ENCODE measurements at places on chromosomes 12 and 14. TPM values are rescaled to one million over a fixed set of nuclear protein-coding genes. Genes with fewer than 3 reads are reported as not detected.

GRCh38 chr14:81972601-81973000 lies 438.9 kb upstream of the SEL1L start:
- no peak for DNase-seq

GRCh38 chr14:60655898-60656685 lies 6.8 kb upstream of the SIX1 start:
- no peak for DNase-seq

DNA sequence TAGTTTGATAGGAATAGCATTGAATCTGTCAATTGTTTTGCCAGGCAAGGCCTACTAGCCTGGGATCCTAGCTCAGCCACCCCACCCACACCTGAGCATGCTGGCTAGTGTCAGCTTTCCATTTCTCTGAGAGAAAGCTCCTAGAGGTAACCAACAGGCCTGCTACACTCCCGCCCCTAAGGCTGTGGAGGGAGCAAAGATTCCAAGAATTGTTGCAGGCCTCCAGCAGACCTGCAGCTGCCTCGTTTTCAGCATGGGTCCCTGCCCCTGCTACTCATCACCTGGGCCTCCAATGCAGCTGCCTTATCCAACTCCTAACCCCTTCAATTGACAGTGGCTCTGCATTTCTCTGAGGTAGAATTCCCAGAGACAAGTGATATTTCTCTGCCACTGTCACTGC lies 852.4 kb upstream of the MDGA2 start:
- no peak for DNase-seq

- peak; percentile 79 for DNase-seq
Observed at GRCh38 chr12:22334410-22335100, at the start of gene ST8SIA1. ST8SIA1 (minus strand) TSS chr12:22334707; CDS start chr12:22334232, 475 bp downstream.

- no peak for DNase-seq
Observed at GRCh38 chr14:45651890-45652289, 398.9 kb upstream of the MIS18BP1 start.

DNA sequence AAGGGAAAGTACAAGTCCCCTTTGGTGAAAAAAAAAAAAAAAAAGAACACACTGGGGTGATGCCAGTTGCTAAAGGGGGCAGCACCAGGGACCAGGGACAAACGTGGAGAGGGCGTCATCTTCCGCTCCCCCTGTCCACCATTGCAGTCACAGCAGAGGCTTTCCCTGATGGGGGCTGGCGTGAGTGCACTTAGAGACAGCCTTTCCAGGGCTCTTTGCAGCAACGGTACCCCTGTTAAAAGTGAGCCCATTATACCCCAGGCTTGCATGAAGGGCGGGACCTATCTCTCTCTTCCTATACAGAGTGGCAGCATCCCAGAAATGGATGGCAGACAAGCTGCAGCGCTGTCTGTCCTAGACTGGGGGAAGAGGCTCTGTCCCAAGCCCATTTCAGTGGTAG lies 155.0 kb downstream of the KCNK10 start:
- no peak for DNase-seq

GRCh38 chr12:15858353-15858752 lies 23.8 kb upstream of the STRAP start:
- DNase-seq: no peak

GRCh38 chr12:122318607-122319605 lies 52.6 kb upstream of the VPS33A start:
- DNase-seq: no peak

DNA sequence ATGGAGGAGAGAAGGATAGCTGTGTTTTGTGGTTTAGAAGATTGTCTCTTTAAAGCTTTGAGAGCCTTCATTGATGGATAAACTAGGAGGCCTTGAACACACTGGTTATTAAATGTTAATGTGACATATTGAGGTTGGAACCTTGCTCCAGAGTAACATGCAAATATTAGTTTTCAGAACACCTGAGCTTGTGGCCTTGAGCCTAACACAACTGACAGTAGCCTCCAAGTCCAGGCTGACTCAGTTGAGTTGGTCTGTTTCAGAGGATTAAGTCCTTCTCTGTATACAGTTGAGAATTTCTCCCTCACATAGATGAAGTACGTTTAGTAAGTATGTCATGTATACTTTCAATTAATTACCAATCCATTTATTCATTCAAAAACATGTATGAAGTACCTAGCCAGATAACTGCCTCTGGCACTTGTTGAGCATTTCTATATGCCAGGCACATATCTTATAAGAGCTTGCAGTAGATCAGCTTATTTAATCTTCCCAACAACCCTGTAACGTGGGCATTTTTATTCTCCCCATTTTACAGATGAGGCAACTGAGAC lies 63.5 kb downstream of the ELK3 start:
- no peak for DNase-seq

Gene KRT72
- not detected for total RNA-seq

Gene RDH5
- total RNA-seq: 51.1 TPM

GRCh38 chr12:47231456-47231855 lies 151.7 kb upstream of the AMIGO2 start:
- no peak for DNase-seq

DNA sequence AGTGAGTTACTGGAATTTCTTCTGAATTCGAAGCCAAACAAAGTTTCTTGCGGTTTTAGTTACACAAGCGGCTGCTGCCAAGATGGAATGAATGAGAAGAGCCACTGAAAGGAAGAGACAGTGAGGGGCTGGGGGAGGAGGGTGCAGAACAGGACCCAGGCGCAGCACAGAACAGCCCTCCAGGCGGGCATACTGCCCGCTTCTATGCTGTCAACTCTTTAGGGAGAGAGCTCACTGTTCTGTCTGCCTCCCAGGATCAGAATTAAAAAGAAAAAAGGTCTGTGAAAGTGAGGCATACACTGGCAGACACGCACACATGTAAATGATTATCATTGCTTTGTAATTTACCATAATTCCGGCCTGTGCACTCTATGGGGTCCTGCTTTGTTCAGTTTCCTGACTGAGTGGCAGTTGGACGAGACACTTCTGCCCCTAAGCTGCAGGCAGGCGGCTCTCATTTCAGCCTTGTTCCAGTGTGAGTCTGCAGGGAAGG lies 231.6 kb downstream of the CACNA1C start:
- no peak for DNase-seq

Gene TAS2R42
- not detected for total RNA-seq

Measured in aorta (tissue), 5 donors.